Right cardiac atrium (tissue), 5 donors: ENCODE measurements at places on chromosomes 7 and 10. TPM values are rescaled to one million over a fixed set of nuclear protein-coding genes. Genes with fewer than 3 reads are reported as not detected.

NEUROG3 gene
- total RNA-seq, result not detected

ANKRD22 gene
- not detected for total RNA-seq

FGFBP3 gene
- total RNA-seq, result 0.71 TPM

ADAP1 gene
- total RNA-seq, result 7.1 TPM

ATRNL1 gene
- 2.1 TPM for total RNA-seq

TAC1 gene
- not detected for total RNA-seq

PANK1 gene
- total RNA-seq, result 7.9 TPM

DRGX gene
- not detected for total RNA-seq

CYP2E1 gene
- 1.1 TPM for total RNA-seq

PIP4K2A gene
- total RNA-seq, result 22.6 TPM

MYL10 gene
- total RNA-seq, result not detected

KCNIP2 gene
- total RNA-seq, result 704 TPM

HTR7 gene
- total RNA-seq, result 0.14 TPM

SHTN1 gene
- 4.9 TPM for total RNA-seq
